ENCODE measurements at places on chromosomes 11 and 22.

DNA sequence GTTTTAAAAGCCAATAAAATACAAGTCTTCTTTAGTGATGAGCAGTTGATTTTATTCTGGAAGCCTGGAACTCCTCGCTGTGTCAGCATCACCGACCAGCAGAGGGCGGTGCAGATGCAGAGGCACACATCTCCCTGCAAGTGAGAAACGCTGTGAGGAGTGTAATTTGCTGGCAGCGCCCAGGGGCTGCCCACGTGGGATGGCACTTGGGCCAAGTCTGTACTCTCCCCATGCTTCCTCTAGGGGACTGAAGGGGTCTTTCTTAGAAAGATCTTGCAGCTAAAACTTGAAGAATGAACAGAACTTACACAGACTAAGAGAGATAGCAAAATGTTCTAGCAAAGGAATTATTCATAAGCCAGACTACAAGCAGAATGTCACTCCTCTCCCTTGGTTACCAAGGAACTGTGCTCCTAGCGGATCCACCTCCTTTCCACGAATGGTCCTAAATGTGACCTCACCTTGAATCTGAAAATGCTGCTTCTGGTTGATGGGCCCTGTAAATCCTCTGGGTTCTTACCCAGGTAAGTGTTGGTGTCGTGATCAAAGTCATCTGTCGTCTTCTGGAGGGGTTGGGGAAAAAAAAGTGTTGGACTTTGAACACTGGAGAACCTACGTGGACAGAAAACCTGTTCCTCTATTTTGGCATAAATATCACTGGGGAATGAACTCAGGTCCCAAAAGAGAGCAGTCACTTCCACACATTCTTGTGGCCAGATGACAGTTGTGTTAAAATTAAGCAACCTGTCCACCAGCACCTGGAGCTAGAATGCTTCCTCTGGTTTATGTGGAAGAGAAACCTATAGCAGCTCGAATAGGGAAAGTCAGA lies 31.8 kb downstream of the CNTF start:
- DNase-seq = peak; percentile 74

DNA sequence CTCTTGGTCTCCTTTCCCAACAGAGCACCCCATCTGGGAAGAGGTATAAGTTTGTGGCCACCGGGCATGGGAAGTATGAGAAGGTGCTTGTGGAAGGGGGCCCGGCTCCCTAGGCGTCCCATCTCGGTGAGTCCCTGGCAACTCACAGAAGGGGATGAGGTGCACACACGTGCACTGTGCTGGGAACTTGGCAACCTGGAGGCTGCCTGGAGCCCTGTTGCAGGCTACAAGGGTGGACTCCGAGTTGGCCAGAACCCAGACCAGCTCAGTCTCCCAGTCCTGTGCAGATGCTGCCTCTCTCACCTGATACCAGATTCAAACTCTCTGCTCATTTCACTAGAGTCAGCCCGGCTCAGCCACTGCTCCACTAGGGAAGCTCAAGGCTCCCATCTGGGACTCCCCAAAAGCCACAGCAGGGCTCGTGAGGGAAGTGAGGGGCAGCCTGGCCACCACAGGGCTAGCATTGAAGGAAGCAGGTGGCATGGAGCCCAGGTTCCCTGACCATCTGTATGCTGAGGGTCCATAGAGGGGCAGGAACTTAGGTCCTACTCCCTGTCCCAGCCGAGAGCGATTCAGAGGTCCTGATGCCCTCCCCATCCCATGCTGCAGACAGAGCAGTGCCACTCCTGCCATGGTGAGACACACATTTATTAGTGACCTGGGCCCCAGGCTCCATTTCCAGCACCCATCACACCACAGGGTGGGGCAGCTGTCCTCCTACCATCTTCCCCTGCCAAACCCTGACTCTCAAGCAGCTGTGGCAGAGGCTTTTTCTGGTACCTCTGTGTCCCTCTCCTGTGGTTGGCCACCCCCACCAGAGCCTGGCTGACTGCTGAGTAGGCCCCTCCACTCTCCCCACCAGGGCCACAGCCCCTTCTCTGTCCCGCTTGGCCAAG lies 4.0 kb downstream of the PRR33 start:
- DNase-seq = no peak

DNA sequence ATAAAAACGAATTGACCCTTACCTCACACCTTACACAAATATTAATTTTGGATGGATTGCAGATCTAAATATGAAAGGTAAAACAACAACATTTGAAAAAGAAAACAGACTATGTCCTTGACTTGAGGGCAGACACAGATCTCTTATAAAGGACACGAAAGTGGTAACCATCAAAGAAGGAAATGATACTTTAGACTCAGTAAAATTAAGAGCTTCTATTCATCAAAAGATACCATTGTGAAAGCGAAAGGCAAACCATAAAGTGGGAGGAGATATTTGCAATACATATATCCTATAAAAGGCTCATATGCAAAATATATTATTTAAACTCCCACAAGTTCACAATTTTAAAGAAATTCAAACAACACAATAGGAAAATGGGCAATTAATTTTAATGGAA lies 5.0 kb downstream of the HEPACAM start:
- no peak for DNase-seq

GRCh38 chr11:8392166-8392565 lies 128.5 kb upstream of the LMO1 start:
- DNase-seq = no peak

- no peak for DNase-seq
These were observed 86.1 kb downstream of the CLPB start for GRCh38 chr11:72348250-72348649.

DNA sequence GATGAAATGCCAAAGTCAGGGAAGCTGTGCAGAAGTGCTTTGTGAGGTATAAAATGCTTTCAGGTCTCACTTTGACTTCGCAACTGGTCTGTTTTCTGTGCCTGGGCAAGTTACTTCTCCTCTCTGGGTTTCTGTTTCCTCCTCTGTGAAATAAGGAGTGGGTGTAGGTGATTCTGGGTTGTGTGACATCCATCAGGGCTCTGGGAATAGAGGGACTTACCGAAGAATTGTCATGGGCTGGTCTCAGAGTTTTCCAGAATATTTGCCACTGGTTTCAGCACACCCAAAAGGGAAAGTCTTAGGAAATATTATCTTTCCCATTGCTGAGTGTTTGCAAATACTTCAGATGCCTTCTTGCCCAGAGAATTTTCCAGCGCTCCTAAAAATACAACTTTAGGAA lies 118.4 kb downstream of the KIAA1671 start:
- DNase-seq = peak; percentile 63

GRCh38 chr11:85740481-85741400 lies 54.7 kb upstream of the CCDC89 start:
- no peak for DNase-seq

DNA sequence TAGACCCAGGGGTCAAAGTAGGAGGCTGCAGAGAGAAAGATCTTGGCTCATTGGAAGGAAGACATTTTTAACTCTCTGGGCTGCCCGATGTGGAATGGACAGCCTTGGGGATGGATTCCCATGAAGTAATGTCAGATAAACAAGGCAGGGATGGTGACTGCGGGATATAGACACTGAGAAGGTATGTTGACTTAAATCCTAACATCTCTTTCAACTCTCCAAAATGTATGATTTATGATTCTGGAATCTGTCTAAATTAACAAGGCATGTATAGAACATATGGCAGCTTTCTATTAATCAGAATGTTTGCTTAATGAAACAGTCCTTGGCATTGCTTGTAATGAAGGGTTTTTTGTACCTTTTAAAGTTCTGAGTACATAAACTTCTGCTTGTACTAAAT lies 56.1 kb upstream of the VSTM5 start:
- DNase-seq = no peak

GRCh38 chr11:43567396-43567975 lies 113.1 kb upstream of the HSD17B12 start:
- DNase-seq = peak; percentile 37

DNA sequence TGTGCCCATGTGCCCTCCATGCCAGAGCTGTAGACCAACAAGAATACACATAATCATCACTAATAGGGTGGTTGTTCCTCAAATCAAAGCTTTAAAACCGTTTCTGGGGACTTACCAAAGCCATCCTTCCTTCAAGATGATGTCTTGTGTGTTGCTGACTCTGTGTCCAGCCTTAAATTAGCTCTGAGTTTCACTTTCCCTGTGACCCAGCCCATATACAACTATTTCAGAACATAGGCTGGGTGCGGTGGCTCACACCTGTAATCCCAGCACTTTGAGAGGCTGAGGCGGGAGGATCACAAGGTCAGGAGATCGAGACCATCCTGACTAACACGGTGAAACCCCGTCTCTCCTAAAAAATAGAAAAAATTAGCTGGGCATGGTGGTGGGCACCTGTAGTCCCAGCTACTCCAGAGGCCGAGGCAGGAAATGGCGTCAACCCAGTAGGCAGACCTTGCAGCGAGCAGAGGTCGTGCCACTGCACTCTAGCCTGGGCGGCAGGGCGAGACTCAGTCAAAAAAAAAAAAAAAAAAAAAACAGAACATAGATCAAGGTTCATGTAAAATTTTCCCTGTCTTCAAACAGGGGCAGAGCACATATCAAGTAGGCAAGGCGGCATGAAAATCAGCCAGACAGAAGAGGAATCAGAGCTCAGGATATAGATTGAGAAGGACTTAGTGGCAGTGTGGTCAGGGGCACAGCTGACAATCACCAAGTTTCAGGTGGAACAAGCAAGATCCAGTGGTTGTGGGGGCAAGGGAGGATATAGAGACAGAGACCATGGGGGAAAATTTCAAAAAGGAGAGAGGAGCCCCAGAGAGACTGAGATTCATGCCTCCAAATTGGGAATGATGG lies at the start of gene PLAAT2:
TSS of gene PLAAT2 (minus strand) at position 179 of the 855 bp plus-strand sequence. CDS start at position 124, 55 bp downstream.
- DNase-seq = no peak

DNA sequence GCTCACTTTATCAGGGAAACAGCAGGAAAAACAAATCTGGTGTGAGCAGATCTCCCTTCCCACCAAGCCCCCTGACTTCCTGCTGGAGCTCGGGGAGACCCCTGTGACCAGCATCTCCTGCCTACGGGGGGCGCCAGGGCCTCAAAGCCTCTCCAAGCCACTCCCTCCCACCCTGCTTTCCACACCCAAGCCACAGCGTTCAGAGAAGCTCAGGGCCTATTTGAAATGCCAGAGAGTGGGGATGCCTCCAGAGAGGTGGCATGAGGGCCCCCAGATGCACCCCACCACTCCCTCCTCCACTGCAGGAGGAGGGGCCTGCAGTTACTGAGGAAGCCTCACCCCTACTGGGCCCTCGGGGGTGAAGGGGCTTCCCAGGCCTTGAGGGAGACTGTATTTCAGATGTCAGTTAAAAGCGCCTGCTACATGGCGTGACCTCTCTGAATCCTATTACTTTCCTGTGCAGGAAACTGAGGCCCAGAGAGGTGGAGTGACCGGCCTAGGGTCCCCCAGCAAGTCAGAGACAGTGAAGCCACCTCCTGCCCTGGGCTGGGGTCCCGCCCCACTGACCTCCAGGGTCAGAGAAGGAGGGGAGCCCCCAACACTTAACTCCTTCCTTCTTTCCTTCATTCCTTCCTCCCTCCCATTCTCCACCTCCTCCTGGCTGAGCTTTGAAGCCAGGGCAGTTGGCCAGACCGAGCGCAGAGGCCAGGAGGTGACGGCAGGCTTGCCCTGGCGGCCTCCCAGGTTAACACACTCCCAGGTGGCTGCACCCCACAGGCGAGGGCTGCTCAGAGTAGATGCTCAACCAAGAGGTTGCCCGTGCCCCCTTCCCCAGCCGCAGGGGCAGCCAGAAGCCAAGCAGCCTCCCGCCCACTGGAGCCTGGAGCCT lies 6.0 kb upstream of the CDKN1C start:
- no peak for DNase-seq

DNA sequence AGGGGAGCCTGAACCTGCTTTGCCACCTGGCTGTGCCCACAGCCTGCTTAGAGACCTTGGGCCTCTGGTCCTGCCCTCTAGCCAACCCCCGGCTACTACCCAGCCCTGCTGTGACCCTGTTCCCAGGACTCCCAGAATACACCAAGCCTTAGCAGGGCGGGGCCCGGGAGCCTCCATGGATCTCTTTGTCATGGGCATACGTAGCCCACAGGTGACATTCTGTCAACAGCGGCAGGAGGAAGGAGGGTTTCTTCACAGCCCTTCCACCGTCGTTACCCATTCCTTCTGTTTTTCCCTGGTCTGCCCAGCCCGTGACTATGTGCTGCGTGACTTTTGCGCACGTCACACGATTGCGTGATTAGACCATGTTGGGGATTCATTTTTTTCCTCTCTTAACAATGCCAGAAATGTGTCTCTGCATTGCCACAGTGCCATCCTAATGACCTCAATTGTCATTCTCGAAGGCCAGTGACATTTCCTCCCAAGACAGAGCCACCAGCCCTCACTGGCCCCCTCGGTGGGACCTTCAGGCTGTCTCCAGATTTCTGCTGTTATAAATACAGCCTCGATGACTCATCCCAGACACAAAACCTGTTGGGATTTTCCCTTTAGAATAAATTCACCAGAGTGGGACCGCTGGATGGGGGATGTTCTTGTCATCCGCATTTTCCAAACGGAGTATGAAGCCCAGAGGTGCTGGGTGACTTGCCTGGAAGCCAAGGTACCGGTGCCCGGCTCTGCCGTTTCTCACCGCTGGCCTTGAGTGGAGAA lies 9.0 kb downstream of the SYT12 start:
- DNase-seq = no peak

- DNase-seq = peak; percentile 82
These were observed 25.9 kb upstream of the ATXN10 start for GRCh38 chr22:45645526-45646414.

- DNase-seq = no peak
These were observed 36.4 kb downstream of the SLC22A12 start for GRCh38 chr11:64627371-64627770.

DNA sequence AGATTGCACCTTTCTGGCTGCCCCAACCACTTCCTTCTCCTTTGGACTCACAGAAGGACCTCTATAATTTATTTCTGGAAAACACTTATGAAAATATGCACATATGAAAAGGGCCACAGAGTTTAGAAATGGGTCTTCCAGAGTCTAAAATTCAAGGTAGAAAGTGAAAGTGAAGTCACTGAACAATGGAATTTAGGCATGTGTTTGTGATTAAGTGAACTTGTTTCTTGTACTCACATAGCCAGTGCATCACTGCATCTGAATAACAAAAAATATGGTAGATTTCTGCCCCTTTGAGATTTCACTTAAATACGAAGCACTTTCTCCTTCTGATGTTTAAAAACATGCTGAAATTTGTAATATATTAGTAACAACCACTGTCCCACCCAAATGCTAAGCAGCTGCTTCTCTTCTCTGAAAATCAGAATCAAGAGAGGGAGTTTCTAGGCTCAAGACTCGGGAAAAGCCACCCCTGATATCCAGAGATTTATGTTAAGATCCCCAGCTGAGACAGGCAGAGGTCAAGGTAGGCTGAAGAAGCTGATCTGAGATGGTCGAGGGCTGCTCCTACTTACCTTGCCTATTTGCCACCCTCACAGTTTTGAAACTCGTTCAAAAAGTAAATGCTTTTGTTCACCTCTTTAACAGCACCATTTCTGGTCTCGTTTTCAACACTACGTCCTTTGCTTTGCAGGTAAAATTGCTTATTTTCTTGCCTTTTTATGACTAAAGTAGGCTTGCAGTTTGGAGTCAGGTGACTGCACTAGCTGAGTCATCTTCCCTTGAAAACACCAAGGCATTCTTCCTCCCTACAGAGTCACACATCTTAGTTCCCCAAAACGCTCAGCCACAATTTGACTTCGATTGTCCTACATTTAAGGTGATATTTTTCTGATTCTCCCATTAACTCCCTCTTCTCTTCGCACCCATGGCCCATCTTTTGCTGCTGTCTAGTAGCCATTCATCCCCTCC lies at the start of gene XKR3:
TSS of gene XKR3 (minus strand) at position 696 of the 972 bp plus-strand sequence. CDS start 17,338 bp downstream, outside the sequence.
- DNase-seq = peak; percentile 41

Data from activated CD4-positive, alpha-beta T cell treated with anti-CD3 and anti-CD28 coated beads, Interleukin-2, Interleukin-4, amounts not matched to agents 100 ng/mL and 50 ng/mL, durations not matched to agents 16 hours and 8 hours (primary cell).